ENCODE measurements at places on chromosomes 16 and 17. TPM values are rescaled to one million over a fixed set of nuclear protein-coding genes. Genes with fewer than 3 reads are reported as not detected.

Gene MEFV
- total RNA-seq, result 3.5 TPM

- peak; percentile 71 for DNase-seq
These were observed 14.0 kb downstream of the COPZ2 start for GRCh38 chr17:48023400-48024148.

DNA sequence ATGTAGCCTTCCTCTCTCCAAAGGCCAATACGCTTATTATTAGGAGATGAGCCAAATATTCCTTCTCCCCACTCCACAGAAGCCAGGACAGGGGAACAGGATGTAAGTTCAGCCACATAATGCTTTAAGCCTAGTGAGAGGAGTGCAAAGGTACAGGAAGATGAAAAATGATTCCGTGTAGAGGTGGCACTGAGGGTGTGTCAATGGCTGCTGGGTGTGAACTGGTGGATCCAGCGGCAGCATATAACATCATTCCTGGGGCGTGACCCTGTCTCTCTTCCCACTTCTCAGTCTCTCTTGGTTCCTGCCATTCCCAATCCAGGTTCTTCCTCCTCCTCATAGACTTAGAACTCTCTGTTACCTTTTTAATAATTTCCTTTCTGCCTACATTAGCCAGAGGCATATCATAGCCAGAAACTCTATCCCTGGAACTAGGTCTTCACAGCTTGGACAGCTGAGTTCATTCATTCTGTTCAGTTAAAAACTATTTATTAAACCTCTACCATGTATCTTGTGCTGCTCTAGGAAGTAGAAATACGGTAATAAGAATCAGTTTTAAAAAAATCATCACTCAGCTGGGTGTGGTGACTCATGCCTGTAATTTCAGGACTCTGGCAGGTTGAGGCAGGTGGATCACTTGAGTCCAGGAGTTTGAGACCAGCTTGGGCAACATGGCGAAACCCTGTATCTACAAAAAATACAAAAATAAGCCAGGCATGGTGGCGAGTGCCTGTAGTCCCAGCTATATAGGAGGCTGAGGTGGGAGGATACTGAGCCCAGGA is 58.0 kb upstream of the FAM20A start:
- no peak for DNase-seq

Gene ATP6V0D1
- 68.6 TPM for total RNA-seq

- no peak for DNase-seq
These were observed 53.5 kb downstream of the MPHOSPH6 start for GRCh38 chr16:82116535-82116934.

DNA sequence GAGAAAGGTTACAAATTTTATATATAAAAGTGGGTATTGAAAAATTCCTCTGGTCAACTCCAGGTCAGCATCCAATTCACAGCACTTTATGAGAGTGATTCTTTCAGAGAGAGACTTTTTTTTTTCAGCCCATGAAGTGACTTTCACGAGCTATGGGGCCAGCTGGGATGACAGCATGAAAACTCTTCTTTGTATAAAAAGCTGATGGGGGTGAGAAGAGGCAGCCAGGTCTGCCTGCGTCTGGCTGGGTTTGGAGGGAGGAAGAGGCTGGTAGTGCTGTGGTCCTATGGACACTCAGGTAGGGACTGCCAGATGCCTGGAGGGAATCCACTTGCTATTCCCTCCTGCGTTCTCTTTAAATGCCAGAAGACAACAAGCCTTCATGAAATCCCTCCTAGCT is 250.6 kb downstream of the UTP18 start:
- no peak for DNase-seq

Data from thoracic aorta (tissue), 2 donors.